ENCODE measurements at places on chromosomes 1 and 21. TPM values are rescaled to one million over a fixed set of nuclear protein-coding genes. Genes with fewer than 3 reads are reported as not detected.

- no peak for DNase-seq
Observed at GRCh38 chr1:36007741-36008140, 76.2 kb upstream of the TEKT2 start.

GRCh38 chr21:34988139-34988538 lies 61.0 kb downstream of the RUNX1 start:
- no peak for DNase-seq

KLHDC7A gene
- total RNA-seq, result not detected

SOX13 gene
- 3.9 TPM for total RNA-seq

DNA sequence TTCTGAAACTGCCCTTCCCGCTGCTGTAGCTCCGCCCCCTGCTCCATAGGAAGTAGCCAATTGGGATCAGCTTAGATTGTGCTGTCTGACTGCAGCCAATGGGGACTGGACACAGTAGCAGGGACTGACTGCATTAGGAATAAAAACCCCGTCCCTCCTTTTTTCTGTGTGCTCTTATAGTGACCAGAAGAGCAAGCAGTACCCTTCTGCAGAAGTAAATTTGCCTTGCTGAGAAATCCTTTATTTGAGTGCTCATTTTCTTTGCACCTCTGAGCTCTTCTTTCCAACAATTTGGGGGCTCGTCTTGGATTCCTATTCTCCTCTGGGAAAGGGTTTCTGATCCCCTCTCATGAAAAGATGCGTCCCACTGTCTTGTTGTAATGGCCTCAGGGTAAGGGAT lies 16.2 kb downstream of the OR2L13 start:
- no peak for DNase-seq

DNA sequence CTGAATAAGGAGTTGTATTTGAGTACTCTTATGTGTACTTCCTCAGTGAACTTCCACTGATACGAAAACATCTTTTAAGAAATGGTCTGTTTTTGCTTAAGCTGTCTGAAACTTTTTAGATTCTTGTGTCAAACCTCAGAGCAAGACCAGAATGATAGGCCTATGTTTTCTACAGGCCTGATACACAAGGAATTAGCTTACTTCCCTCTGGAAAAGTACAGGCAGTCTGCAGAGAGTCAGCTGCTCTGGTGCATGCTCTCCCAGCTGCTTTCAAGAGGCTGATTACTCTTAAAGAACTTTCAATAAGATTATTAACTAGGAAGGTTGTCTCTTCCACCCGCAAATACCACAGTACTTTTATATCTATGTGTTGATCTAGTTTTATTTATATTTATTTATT lies 9.5 kb downstream of the SNX27 start:
- DNase-seq, result no peak

DNA sequence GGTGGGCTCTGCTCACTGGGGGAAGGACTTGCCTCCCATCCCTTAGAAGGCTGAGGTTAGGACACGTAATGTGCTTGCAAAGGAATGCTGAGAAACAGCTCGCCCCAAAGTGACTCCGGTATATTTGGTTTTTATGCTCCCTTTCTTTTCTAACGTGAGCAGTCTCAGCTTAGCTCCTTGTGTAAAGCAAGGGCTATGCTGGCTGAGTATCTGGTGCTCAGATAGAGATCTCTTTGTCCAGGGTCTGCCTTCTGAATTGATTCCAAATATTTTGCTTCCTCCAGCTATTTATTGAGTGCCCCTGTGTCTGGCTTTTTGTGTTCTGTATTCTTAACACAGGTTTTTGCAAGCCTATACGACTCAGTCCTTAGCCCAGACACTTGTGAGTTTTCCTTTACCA lies 94.5 kb upstream of the ARTN start:
- DNase-seq, result no peak

FBLIM1 gene
- not detected for total RNA-seq

DNA sequence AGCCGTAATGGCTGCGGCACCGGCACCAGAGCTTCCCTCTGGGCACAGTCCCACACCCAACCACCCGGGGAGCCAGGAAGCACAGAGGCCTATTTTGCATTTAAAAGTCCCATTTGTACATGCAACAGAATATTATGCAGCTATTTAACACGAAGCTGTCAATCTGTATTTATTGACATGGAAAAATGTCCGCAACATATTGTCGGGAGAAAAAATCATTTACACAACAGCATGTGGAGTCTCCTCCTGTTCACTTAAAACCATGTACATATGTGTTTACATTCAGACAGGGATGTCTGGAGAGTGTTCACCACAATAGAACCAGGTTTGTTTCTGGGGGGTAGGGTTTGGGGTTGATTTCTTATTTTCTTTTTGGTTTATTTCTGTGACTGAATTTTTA lies 63.4 kb upstream of the GRIK3 start:
- no peak for DNase-seq

COL24A1 gene
- total RNA-seq, result not detected

IFNLR1 gene
- total RNA-seq, result 6.2 TPM

S1PR1 gene
- 124 TPM for total RNA-seq

DNA sequence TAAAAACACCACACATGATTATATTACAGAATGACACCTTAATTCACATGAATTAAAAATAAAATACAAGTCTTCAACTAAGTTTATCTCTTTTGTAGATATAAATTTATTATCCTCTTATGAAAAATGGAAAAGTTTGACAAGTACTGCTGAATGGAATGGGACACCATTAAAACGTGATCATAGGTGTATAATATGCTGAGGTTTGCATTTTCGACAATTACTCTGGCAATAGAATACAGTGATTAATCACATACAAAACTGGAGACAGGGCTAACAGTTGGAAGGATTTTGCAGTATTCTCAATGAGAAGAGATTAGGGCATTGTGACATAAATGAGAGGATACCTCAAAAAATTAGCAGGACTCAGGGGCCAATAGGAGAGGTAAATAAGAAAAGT lies 17.1 kb upstream of the PLPPR4 start:
- no peak for DNase-seq

SORT1 gene
- 6.5 TPM for total RNA-seq
